Caki2 (cell line): ENCODE measurements at places on chromosomes 12 and 14. TPM values are rescaled to one million over a fixed set of nuclear protein-coding genes. Genes with fewer than 3 reads are reported as not detected.

GRCh38 chr14:64704743-64705380, 638 bp downstream of the PLEKHG3 start:
- no peak for DNase-seq

The RTL1 gene
- total RNA-seq: not detected in 2 replicates

The DLGAP5 gene
- total RNA-seq: 27.1 and 29.9 TPM in 2 replicates

DNA sequence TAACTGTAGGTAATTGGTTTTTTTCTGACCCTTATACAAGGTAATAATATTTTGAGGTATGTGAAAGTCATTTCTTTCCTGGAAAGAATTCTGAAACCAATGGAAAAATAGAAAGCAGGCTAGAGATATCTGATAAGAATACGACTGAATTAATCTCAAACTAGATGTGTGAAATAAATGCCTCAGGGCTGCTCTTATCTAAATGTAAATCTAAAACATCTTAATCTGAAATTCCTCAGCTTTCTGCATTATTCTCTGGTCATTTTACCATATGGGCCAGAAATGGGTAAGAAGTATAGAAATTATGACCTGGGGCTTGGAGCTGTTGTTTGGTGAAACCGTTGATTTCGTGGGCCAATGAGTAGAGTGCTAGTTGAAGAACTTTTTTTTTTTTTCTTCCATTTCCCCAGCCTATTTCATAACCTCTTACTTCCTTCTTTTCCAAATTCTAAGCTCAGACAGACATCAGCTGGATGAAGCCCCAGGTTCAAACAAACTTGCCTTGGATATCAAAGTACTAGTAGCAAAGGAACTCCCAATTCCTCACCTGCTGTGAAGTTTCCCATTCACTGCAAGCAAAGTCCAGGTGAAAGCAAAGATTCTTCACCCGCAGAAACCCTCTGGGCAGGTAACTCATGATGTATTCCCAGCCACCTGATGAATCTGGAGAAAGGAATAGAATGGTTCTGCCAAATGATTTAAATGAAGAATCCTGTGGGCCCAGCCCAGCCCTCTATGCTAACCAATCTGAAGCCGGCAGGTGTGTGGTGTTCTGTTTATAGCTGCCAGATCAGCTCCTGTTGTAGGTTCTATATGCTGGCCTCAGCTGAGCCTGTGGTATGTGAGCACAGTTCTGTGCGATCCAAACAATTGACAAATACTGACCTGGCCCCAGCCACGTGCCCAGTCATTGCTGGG, 9.7 kb upstream of the FOS start:
- no peak for DNase-seq

The ATL1 gene
- 6.3 and 16.2 TPM in 2 replicates for total RNA-seq

DNA sequence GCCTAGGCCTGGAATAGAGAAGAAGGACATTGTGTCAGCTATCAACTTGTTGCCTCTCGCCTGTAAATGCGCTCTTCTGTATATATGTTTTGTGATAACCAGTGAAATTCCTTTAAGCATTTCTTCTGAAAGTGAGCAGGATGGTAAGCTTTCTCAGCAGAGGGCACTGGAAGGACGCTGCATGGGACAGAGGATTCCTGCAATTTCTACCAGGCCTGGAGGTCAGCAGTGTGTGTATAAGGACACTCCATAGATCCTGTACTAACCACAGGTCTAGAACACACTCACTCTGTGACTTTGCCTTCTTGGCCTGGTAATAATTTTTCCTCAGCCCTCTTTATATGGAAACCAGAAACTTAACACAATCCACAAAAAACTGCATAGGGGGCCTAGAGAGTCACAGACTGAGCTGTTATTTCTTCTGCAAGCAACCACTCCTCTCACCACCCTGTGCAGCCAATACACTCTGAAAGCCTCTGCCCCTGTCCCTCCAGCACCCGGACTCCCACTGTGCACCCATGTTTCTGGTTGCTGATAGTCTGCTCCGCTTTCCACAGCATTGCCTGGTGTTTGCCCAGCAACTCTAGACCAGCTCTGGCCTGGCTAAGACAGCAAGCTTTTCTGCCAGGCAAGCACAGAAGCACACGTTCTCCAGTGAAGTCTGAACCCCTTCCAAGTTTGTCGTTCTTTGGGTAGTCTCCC, 94.0 kb upstream of the RMST start:
- DNase-seq: no peak

The TIGAR gene
- 11.1 and 13.4 TPM in 2 replicates for total RNA-seq

DNA sequence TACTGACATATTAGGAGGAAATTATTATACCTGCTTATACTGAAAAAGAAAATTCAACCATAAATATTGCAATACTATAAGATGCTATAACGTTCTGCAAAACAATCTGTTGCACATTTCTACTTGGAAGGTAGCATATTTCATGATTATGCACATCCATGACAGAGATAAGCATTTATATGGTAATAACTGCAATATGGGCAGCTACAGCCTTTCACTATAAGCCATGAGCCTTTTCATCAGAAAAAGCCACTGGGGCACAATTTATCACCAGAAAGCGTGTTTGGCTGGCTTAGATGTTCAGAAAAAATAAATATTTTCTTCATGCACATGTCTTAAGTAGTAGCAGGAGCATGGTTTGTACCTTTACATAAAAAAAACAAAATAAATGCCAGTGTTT, 340.7 kb downstream of the GALC start:
- DNase-seq: no peak

DNA sequence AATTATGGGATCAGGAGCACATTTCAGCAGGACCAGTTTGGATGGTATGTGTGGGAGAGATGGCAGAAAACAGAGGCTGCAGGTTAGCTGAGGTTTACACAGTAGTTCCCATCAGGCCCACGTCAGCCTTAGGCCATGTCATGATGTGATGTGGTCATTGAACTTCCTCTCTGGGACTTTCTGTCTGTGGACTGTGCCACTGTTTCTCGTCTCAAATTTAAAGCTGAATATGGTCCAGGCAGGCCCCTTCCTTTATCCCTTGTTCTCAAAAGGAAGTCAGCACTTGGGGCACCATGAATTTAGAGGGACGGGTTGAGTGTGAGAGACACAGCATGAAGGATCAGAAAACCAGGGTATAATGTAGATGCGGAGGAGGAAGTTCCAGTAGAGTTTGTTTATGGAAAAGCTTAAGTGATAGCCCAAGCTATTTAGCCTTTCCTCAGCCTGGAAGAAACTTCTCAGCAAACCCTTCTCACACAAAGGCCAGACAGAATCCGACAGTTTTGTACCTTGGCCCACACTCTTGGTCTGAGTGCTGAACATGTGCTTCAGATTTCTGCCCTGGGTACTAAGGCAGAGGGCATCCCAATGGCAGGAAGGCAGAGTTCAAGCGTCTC, 3.6 kb upstream of the IGFBP6 start:
- DNase-seq: no peak

The AGAP2 gene
- 0.46 and 1.1 TPM in 2 replicates for total RNA-seq
